Omental fat pad (tissue), 4 donors: ENCODE measurements at places on chromosomes 7 and 10.
A peak's percentile ranks its signal among the peaks of the same experiment; 100 is the strongest.

GRCh38 chr7:48734695-48735406, 189.5 kb upstream of the CDC14C start:
- no peak for DNase-seq

- no peak for DNase-seq
Observed at GRCh38 chr10:30750971-30751677, 121.6 kb upstream of the LYZL2 start.

GRCh38 chr10:1240341-1240775, 184.2 kb downstream of the WDR37 start:
- DNase-seq, result no peak

DNA sequence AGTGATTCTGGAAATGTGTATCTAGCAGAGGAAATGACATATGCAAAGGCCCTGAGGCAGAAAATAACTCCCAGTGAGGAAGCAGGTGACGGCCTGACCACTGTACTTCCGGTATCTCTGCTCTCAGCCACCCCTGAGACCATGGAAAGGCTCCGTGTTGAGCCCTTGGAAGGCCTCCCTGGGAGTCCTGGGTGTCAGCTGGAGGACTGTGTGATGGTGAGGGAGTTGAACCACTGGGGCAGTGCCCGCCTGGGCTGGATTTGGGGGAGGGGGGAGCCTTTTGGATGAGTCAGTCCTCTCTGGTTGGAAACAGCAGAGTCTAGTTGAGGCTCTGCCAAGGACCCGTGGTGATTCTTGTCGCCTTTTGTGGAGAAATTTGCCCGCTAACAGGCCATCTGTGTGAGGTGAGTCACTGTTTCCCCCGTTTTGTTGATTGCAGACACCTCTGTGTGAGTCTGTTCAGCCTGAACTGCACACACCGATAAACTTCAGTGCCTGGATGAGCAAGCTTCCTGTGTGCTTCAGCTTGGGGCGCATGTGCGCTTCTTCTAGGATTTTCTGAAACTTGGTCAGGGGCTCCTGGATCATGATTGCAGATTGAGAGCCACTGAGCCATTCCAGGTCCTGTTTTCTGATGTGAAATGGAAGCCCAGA, 98.6 kb downstream of the GRK5 start:
- DNase-seq, result peak; percentile 56

GRCh38 chr10:7412237-7412927, 1.5 kb upstream of the SFMBT2 start:
- no peak for DNase-seq

DNA sequence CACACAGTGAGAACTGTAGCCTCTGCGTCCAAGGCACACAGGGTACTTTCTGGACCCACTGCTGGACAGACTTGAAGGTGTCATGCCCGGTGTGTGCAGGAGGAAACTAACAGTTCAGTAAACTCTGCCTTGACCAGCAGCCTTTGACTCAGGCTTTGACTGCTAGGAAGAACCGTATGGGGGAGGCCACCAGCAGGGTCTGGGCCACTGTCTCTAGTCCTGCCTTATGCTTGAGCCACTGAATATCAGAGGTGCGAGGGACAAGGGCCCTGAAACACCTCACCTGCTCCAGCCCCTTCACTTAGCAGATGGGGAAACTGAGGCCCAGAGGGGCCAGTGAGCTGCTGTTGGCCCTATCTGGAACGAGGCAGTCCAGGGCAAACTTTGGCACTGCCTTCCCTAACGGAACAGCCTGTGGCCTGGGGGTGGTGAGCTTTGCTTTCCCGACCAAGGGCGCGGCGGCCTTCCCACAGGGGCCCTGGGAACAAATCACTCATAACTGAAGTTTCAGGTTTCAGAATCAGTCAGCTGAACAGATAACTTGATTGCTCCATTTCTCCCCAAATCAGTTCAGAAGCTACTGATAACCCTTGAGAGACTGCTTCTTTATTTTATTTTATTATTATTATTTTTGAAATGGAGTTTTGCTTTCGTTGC, 130.0 kb downstream of the FAM53B start:
- DNase-seq, result no peak

- peak; percentile 3 for DNase-seq
Observed at GRCh38 chr10:44958898-44959246, 730 bp upstream of the RASSF4 start.

DNA sequence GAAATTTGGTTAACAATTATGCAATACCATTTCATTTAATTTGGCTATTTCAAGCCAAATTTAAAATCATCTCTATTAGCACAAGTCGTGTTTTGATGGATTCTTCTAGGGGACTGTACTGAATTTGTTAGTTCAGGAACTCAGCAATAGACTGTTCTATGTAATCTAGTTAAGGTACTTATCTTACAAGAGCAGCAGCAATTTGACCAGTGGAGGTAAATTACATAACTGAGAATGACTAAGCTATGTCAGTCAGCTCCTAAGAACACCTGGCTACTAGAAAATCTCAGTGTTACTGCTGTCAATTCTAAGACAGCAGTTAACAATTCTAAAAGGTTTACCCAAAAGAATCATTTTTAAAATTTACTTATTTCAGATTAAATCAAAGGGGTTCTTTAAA, 513.9 kb upstream of the ZWINT start:
- no peak for DNase-seq

- no peak for DNase-seq
Observed at GRCh38 chr10:72322030-72322279, 32.8 kb downstream of the DNAJB12 start.

- DNase-seq, result no peak
Observed at GRCh38 chr10:61903221-61903927, 1.9 kb downstream of the ARID5B start.

DNA sequence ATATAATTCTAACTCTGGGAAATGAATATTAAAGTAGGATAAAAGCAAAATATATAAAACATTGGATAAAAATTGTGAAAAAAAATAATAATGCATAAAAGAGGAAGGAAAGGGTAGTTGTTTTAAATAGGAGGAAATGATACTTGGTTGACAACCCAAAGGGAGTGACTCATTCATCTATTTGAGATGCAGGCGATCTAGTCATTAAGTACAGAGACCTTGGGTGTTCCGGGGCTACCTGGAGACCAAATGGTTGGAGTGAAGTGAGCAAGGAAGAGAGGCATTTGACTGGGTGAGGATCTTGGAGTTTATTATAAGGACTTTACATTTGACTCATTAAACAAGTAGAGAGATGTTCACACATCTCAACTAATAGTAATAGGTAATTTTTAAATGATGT, 111.0 kb downstream of the LRRTM3 start:
- DNase-seq, result no peak

DNA sequence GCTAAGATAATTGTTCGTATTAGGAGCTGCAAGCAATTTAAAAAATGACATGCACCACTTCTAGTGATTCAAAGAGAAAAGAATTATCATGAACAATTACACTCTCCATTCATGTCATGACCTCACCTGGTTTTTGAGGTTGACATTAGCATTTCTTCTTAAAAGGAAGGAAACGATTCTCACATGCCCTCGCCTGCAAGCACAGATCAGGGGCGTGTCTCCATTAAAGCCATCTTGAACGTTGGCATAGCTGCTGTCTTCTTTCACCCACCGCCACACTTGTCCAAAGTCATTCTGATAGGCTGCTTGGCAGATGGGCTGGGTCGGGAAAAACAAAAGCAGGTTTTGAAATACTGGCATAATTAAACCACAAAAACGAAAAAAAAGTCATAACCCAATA, 19.9 kb downstream of the ANKRD22 start:
- no peak for DNase-seq

DNA sequence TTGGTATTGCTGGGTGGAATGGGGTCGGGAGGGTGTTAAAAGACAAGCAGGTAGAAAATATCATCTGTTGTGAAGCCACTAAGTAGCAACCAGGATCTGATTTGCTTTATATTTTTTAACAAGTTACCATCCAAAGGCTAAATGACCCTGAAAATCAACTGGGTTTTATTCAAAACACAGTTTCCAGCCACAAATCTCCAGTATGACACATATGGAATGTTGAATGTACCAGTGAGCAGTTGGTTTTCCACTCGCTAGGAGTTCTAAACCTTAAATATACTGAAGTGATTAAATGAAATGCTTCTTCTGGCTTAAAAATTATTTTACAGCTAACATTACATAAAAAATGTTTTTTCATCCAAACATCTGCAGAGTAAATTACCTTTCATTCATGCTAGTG, 112.5 kb downstream of the PDE1C start:
- no peak for DNase-seq

- no peak for DNase-seq
Observed at GRCh38 chr10:7622969-7623368, 43.8 kb downstream of the ITIH5 start.

DNA sequence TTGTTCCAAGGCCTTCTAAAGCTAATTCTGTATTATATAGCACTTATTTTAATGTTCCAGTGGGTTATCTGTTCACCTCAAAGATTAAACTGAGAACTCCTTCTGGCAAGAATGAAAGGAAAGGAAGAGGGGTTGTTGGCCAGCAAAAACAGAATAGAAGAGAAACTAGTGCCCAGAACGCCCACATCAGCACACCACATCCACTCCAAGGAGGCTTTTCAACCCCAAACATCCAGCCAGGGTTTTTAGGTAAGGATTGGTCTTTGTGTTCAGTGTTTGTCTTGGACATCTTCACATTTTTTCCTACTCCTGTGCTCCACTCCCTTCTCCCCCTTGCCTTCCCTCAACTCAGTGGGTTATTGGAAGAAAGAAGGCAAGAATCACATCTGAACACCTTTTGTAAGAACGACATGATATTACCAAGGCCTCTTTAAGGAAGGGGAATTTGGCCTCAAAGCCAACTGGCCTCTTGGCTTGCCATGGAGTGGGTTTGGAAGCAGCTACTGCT, 55.8 kb downstream of the BICC1 start:
- DNase-seq, result no peak

DNA sequence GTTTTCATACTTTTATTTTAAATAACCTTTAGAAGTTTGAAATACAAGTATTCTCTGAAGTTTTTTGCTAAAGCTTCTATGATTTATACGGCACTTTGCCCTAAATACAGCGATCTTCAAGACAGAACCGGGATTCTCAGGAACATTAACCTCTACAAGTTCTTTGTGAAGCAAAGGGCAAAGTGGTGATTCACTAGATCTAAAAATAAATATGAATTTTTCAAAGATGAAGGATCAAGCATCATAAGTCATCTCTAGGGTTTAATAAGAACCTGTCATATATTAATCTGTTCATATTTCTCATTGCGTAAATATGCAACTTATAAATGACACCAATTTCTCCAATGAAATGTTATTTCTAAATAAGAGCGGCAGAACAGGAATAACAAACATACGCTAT, 30.7 kb downstream of the DGKB start:
- DNase-seq, result no peak

DNA sequence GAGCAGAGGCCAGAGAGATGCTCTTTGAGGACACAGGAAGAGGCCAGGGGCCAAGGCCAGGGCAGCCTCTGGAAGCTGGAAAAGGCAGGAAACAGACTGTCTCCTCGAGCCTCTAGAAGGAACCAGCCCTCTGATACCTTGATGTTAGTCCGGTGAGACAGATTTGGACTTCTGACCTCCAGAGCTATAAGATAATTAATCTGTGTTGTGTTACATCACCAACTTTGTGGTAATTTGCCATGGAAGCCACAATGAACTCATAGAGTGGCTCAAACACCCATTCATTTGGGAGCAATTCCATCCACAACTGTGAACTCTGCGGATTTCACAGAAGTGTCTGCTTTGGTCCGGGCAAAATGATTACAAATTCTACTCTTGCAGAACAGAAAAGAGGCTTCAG, 48.7 kb downstream of the OAT start:
- DNase-seq, result no peak

DNA sequence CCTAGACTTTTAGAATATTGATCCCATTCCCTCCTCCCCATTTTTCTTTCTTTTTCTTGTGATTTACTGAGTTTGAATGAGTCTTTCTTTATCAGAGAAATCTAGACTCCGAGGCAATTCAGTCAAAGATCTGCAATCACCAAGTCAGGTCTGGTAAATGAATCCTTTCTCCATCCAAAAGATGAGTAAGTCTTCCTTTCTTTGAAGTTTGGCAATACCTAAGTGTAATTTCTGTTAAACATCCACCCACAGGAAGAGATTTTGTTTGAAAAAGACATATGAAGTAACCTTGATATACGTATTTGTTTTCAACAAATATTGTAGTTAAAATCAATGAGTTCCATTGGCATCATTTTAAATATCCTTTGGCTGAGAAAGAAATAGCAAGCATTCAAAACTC, 58.3 kb downstream of the SLC39A12 start:
- DNase-seq, result no peak

DNA sequence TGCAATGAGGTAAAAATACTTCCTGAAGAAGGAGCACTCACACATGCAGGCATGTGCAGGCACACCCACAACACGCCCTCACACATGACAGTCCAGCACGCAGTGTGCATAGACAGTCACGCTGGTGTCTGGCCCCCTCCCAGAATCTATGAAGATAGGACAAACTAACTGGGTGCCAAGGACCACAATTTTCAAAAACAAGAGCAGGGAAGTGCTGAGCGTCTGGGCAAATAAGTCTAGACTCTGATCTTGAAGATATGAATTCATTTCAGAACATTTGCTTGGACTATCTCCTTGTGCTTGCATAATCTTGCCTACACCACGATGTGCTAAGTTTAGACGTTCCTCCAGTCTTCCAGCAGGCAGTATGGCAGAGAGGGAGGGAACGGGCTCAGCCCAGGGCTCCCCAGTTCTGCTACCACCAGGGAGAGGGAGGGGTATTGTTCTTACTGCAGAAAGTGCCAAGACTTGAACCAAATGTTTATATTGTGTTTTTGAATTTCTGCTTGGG, 276.5 kb upstream of the KLF6 start:
- DNase-seq, result no peak

DNA sequence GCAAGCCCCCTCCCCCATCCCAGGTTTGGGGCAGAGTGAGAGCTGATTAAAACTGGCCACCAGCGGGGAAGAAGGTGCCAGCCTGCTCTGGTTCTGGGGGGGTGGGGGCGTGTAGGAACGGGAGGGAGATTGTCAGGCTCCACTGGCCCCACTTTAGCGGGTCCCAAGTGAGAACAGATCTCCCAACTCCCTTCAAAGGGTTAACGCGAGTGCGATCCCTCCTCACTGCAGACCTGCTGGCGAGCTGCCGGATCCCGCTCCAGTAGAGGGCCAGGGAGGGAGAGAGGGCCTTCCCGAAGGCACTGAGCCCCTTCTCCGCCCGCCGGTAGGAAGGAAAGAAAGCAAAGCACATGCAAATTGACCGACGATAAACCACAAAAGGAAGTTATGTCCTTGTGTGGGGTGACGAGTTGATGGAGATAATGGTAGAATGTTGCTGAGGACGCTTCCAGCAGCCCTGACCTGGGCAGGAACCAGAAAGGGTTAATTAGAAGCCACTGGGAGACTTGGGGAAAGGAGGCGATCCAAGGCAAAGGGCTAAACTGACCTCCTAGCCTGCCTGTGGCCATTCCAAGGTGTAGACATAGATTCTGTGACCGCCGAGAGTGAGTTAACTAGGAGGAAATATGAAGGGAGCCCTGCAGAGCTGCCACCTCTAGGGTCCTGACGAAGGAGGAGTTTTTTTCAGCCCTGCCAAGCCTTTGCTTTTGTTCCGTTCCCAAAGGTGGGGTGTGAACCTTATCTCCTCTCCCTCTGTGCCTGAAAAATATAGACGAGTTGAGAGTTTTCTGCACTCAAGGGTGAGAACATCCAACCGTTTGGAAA, 1.5 kb downstream of the NRG3 start:
- DNase-seq, result no peak

GRCh38 chr10:59799421-59799820, 46.2 kb upstream of the MRLN start:
- no peak for DNase-seq
